ENCODE measurements at places on chromosomes 6 and 20.

DNA sequence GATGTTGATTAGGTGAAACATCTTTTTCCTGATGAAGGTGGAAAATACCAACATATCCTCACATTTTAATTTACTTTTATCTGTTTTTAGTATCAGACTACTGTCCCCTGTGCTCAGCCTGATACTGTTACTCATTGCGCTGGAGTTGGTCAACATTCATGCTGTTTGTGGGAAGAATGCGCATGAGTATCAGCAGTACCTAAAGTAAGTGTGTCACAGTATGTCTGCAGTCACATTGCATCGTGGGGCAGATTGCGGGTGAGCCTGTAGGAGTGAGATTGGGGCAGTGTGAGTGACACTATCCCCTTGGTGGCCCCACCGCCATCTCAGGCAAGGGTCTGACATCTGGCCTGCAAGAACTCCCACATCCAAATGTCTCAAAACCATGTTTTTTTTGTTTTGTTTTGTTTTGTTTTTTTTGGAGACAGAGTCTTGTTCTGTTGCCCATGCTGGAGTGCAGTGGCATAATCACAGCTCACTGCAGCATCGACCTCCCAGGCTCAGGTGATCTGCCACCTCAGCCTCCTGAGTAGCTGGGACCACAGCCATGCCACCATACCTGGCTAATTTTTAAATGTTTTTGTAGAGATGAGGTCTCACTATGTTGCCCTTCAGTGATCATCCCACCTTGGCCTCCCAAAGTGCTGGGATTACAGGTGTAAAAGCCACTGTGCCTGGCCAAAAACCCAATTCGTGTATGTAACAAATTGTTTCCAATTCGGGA is 27.8 kb downstream of the ERMARD start:
- DNase-seq = no peak

DNA sequence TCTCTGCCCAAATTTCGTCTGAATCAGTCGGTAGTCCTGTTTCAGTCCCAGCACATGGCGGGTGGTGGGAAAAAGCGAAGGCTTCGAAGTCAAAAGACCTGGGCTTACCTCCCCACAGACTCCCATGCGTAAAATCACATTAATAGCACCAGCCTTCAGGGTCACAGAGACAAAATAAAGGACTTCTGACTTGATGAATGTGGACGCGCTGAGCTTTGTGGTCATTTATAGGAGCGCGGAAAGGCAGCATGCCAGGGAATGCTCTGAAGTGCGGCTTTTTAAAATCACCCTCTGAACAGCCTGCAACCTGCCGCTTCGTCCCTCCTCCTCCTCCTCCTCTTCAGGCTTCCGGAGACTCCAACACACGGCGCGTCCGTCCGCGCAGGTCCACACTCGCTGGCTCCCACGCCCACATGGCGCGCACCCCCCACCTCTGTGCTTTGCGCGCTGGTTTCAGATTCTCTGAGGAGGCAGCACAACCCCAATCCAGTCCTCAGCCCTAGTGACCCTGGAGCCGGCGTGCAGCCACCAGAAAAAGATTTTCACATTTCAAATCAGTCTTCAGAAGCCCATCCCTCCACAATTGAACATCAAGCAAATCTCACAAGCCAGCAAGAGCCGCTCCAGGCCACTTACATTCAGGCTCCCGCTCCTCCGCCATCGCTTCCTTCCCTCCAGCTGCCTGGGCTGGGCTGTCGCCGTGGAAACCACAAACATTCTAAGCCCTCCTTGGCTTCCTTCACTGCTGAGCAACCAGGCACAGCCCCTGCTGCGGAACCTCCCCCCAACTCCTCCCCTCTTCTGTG is at the start of gene C6orf118:
C6orf118 (minus strand) TSS at position 680 of the 806 bp plus-strand sequence; CDS start at position 661, 19 bp downstream.
- peak; percentile 64 for DNase-seq

DNA sequence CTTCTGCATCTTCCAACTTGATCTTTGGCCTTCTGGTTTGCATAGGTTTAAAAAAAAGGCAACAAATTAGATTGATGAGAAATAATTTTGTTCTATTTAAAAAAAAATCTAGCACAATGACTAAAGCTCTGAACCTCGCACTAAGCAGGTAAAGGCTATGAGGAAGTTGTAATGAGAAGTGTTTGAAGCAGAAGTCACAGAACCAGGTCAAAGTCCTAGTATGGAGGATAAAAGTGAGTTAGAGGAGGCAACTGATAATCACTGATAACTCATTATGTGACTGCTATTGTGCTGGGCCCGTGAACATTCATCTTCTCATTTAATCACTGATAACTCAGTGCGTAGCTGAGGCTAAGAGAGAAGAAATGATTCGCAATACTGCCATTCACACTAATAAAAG is 46.1 kb upstream of the GFRAL start:
- no peak for DNase-seq

DNA sequence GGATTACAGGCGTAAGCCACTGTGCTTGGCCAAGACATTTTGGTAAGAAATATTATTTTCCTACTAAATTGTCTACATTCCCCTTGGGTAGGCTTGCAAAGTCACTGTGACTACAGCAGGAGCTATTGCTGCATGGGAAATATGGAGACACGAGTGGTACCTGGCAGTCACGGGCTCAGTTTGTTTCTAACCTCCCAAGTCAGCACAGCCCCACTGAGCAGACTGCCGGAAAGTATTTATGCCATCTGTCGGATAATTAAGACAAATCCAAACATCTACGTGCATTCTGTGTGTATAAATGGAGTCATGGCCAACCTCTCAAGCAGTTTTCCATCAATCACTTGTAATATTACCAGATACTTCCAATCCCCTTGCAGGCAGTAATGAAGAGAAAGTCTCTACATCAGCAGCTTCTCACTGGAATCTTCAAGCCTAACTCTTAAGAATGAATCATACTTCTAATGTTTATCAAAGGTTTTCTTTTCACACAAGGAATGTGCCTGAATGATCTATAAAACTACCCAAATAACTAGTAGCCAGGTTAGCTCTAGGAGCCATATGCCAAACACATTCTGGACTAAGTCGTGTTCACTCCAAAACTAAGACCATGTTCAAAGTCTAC is 20.1 kb downstream of the PSMB1 start:
- peak; percentile 76 for DNase-seq

- no peak for DNase-seq
Measured at GRCh38 chr6:40352006-40352405, 235.2 kb downstream of the LRFN2 start.

DNA sequence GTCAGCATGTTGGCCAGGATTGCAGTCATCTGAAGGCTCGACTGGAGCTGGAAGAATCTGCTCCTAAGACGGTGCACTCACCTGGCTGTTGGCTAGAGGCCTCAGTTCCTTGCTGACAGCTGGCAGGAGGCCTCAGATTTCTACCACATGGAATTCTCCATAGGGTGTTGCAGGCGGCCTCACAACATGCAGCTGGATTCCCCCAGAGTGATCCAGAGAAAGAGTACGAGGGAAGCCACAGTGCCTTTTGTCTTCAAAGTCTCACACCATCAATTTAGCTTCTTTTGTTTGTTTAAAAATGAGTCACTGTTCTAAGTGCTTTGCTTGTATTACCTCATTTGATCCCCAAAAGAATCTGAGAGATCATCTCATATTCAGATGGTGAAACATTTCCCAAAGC is 65.5 kb upstream of the FYN start:
- DNase-seq = no peak

GRCh38 chr20:47284373-47284772 is 72.1 kb downstream of the ZMYND8 start:
- DNase-seq = no peak

DNA sequence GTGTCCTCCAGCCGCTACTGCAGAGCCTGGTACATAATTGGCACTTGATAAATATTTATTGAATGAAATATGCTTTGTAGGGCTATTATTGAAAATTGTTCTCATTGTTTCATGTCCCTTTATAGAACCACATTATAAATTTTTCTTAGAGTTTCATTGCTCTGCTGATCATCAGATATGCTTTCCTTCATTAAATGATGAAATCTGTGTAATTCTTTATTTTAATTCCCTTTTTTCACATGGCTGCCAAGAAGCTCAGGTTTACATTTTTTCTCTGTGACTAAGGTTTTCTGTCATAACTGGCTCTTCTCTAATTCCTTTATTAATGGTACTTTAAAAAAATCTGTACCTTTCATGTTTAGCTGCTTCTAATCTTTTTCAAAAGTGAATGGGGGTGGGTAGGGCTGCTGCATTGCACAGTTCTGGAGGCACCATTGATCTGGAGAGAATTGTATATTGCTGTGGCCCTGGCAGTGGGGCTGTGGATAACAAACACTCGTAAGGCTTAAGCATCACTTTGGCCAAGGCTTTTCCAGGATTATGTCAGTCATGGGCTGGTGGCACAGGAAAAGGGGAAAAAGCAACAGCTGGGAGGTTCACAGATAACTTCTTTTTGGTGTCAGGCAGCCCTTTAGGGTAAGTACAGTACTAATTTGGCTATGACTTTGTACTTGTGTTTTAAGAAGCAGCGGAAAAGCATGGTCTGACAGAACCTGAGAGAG is 43.8 kb downstream of the ARFGEF2 start:
- peak; percentile 1 for DNase-seq

DNA sequence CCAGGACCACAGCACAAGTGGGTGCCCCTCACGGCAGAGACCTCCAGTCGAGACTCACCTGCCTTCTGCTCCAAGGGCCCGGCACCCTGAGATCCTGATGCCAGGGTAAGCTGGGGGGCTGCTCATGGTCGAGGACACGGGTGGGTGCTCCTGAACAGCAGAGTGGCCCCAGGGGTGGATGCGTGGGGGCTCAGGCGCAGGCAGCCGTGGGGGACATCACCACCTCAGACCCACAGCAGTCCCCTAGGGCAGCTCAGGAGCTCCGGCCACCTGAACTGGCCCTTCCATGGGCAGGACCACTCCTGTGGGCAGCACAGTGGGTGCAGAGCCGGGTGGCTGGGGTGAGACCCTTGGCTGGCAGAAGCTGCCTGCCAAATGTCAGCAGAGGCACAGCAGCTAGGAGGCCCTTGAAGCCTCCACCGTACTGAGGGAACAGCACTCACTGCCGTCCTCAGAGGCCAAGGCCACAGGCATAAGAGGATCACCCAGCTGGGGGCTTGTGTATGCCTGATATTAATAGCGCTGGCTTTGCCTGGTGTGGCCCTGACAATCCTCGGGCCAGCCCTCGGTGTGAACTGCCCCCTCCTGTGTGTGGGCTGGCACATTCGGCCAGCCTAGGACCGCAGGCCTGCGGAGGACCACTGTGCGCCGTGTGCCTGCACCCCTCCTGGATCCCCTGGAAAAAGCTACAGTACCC is 5.4 kb downstream of the UCKL1 start:
- DNase-seq = no peak

- no peak for DNase-seq
Measured at GRCh38 chr6:112004201-112005012, 49.5 kb upstream of the CCN6 start.

DNA sequence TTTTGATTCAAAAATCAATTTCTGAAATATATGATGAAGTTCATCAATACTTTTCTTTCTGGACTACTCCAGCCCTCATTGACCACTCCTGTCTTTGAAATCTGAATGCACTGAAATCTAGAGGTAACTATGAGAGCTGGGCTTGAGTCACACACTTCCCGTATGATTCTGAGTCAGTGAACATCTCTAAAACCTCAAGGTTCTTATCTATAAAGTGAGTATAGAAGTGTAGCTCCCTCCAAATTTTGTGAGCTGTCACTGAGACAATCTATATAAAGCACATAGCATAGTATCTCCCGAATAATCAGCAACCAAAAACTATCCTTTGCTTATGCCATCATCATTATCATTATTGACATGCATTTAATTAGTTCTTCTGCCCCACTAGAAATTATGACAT is 182.4 kb downstream of the TSHZ2 start:
- no peak for DNase-seq

GRCh38 chr6:134534708-134535149 is 216.8 kb upstream of the SGK1 start:
- no peak for DNase-seq

- no peak for DNase-seq
Measured at GRCh38 chr20:53829724-53830521, 236.3 kb upstream of the ZNF217 start.

DNA sequence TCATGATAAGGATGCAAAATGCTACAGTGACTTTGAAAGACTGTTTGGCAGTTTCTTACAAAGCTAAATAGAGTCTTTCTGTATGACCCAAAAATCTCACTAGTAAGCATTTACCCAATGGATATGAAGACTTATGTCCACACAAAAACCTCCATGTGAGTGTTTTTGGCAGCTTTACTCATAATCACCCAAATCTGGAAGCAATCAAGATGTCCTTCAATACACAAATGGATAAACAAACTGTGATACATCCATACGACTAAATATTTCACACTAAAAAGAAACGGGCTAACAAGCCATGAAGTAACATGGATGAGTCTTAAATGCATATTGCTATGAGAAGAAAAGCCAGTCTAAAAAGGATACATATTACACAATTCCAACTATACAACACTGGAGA is 117.2 kb downstream of the PDE10A start:
- DNase-seq = no peak

- DNase-seq = no peak
Measured at GRCh38 chr20:36929290-36929689, 22.2 kb downstream of the SAMHD1 start.

DNA sequence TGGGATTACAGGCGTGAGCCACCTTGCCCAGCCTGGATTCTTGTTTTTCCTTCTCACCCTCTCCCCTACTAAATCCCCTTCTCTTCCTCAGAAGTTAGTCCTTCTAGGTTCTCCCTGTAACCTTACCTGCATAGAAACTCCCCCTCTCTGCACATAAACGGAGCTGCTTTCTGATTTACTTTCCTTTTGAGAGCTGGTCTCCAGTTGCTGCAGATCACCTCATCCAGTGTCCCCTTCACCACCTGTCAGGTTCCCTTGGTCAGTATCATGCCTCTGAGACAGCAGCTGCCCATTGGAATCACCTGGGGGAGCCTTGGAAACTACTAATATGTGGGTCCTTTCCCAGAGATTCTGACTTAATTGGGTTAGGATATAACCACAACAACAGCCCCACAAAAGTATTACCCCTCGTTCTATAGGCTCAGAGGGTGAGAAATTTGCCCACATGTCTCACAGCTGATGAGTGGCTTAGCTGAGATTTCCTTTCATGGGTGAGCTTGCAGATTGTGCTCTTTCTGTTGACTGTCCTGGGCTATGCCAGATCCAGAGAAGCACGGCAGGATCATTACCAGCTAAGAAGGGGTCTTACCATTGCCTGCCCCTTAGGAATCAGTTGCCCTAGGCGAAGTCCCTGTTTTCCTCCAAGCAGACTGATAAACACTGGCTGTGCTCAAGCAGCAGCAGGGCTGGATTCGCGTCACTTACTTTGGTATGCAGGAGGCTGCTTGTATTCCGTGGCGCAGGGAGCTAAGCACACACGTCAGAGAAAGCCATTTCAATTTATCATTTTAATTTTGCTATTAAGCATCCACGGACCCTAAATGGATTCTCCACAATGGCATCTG is 51.3 kb downstream of the AKAP12 start:
- DNase-seq = no peak

DNA sequence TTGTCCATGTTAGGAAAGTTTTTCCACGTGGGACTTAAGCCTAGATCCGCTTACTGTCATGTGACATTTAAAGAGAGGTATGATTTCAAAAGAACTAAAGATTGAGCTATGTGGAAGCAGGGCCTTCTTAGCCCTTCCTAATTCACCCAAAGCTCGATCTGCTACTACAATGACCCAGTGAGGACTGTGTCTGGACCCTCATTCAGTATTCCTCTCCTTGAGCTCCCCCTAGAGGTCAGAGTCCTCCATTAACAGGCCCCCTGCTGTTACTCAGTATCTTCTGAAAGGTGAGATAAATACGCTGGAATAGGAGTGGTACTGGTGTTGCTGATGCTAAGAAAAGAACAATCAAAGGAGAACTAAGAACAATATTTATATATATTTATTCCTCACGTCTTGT is 414.0 kb downstream of the GJA1 start:
- peak; percentile 55 for DNase-seq

GRCh38 chr20:4247898-4248858 is 232.8 kb upstream of the RNF24 start:
- no peak for DNase-seq

Measured in NCI-H524 treated with DMSO at 0.1 percent for 48 hours (cell line).